CD4-positive, alpha-beta T cell treated with Interleukin-6 at 100 ng/mL for 8 hours (primary cell): ENCODE measurements at places on chromosomes 3 and 15.

GRCh38 chr15:68598171-68599152 lies 19.7 kb downstream of the CORO2B start:
- DNase-seq: no peak

DNA sequence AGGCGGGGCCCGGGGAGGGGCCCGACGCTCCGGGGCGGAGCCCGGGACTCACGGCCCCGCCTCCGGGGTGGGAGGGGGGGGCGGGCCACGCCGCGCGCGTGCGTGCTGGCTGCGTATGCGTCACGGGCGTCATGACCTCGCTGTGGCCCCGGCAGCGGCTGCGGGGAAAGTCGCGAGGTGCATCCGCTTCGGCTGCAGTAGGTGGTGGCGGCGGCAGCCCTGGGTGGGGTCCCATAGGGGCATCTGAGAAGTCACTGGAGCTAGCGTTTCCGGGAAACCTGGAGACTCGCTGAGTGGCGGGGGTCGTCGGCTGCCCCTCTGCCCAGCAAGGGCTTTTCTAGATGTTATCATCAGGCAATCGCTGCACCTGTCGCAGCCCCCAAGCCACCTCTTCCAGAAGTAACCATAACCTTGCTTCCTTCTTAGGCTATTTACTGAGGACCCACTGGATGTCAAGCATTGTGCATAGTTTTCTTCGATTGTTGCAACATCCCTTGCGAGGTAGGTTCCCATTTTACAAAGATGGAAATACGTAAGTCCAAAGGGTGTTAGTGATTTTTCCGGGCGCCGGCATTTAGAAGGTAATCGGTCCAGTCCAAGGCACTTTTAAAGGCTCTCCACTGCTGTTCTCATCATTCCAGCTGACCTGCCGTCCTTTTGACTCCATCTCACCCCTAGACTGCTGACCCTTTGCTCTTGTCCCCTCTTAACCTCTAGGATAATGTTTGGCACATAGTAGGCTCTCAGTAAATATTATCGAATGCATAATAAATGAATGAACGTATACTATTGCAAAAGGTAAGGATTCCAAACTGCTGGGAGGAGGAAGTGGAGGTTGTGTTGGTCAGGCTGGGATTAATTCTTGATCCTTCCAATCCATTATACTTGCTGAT lies at the start of gene GDPGP1:
GDPGP1 (plus strand) TSS at position 114 of the 893 bp plus-strand sequence. CDS start 6,700 bp downstream, outside the sequence.
- DNase-seq: no peak

DNA sequence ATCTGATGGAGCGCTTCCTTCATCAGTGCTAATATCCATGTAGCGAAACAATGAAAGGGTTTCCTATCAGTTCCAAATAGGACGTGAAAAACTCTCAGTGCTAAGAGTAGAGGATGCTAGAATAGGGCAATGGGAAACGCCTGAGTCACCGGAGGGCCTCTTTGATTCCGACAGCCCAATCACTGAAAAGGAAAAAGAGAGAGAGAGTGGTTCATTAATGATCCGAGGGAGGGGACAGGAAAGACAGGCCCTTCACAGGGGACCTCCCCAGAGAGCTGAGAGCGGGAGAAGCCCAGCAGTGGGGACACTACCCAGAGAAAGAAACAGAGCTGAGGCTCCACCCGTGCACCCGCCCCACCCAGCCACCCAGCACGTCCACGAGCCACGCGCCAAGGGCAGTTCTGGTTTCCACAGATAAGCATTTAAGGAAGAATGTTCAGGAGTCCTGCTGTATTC lies 76.9 kb downstream of the RPN1 start:
- no peak for DNase-seq

DNA sequence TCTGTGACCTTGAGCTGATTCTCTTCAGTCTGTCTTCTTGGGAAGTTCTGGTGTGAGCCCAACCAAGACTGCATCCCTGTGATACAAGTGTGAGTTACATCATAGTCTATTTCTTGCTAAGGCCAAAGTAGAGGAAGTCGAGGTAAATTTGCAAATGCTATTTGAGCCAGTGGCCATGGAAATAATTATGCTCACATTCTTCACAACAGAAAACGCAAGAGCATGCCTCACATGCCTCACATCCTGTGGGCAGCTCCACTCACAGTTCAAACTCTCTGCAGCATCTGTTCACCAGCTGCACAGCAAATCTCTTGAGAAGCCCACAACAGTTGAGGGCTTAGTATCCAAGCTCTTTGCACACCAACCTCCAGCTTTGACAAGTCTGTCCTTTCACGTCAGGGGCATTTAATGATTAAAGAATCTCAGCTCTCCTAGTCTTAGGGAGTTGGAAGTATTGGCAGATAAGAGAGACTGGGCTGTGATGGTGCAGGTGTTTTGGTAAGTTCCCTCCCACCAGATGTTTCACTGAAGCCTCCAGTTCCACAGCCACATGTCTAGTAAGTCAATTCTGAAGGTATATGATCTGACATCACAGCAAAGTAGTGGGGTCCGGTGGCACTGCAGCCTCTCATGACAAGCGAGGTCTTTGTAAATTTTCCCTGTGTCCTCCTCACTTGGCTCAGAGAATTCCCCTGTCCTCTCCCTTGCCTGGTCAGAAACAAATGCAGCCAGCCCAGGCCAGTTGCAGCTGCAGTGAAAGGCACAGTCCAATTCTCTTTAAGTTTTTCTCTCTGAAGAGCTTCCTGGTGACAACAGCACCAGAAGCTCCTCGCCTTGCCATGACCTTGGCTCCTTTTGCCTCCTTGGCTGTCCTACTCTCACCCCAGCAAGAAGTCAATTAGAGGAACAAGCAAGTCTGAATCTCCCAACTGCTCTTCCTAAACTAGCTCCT lies 166.1 kb downstream of the SSR3 start:
- no peak for DNase-seq

GRCh38 chr3:171228240-171228639 lies 201.7 kb upstream of the SLC2A2 start:
- no peak for DNase-seq

DNA sequence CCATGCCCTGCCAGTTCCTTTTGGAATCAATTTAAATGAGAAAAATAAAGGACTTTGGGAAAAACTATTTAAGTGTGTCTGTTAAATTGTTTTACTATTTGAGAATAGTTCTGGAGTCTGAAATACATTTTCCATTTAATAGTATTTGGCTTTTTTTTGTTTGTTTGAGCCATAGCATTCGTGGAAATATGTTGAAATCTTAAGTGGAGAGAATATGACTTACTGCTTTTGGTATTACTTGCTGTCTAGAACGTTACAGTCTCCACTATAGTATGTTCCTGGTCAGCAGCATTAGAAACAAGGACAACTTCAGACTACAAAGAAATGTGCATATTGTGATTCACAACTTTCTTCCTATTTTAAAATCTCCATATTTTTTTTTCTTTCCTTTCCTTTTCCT lies 179.4 kb downstream of the GHSR start:
- DNase-seq: no peak

DNA sequence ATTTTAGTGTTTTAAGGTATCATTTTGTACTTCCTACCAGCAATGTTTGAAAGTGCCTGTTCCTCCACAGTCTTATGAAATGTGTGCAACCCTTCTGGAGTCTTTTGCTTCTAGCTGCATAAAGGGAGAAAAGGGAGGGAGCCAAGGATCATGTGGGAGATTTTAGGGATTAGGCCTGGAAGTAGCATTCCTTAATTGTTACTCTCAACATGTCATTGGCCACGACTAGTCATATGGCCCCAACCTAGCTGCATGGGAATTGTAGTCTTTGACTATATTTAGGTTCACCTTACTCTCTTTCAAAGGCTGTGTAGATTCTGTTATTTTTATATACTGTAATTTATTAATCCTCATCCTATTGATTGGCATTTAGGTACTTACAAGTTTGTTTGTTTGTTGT lies 14.9 kb downstream of the CRTAP start:
- DNase-seq: no peak

DNA sequence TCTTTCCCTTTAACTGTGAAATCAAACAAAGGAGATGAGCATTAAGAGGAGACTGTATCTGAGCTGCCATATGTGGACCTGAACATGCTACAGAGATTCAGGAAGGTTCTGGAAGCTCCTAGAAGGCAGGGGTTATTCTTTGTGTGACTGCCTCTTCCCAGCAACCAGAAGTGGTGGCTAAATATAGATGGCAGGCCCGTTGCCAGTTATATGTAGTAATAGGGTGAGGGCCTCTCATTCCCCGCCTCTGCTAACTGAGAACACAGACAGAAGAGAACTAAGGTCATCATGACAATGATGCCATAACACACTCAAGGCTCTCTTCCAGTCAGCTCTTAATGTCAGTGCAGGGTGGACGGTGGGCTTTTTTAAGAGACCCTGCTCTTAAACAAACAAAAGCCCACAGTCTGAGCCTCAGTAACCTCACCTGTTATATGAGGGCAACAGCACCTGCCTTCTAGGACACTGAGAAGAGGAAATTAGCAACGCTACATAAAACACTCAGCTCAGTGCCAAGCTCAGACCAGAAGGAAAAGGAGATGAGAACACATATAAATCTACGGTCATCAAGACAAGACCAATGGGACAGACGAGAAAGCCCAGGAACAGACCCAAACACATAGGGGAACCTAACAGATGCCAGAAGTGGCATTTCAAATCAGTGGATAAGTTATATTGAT lies 22.3 kb downstream of the CFAP92 start:
- DNase-seq: no peak

DNA sequence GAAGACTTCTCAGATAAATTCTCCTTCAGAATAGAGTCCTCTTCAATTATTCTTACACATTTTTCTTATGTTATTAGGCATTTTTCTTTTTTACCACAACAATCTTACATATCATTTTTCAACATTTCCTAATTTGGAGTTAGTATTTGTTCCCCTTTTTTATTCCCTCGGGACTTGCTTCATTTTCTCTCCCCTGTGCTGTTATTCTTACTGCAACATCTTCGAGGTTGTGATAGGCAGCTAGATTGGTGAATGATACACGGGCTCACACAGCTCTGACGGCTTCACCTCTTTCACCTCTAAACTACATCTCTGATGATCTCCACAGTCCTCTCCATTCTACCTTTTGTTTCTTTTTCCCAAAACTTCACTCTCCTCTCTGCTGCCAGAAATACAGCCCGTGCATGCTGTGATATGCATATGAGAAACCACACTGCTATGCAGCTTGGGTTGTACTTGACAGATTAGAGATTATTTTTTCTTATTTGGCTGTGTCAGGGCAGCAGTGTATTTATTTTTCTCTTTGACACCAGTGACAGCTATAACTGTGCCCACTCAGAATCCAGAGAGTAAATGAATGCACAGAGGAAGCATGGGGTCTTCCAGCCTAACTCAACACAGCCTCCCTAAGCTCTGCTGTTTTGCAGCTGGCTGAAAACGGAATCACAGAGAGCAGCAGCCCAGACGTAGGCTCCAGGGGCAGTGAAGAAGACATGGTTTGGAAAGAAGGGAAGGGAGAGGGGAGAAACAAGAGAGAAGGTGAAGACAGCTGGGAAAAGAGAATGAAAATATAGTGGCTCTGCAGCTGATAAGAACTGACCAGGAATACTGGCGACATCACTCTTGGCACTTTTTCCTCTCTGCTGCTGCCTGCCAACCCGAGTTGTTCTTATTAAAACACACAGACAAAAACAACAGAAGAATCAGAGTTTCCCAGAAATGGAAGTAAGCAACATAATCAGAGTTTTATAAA lies 61.8 kb downstream of the SLC9A9 start:
- DNase-seq: no peak

- peak; percentile 33 for DNase-seq
Observed at GRCh38 chr15:100602823-100603393, 519 bp downstream of the ASB7 start.

DNA sequence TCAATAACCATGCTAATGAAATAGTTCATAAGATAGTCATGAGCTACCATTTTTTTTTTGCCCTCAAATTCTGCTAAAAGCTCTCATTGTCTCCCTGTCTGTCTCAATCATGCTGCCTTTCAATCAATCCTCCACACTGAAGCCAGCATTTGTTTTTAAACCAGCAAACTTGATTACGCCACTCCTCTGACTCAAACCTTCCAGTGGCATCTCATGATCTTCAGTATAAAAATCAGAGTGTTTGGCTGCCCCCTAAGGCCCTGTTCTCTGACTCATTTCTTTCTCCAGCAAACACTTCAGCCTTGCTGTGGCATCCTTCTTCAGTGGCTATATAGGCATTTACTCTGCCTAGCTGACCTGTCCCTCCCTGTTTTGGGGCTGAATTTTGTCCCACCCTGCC lies 36.0 kb upstream of the EOMES start:
- no peak for DNase-seq

DNA sequence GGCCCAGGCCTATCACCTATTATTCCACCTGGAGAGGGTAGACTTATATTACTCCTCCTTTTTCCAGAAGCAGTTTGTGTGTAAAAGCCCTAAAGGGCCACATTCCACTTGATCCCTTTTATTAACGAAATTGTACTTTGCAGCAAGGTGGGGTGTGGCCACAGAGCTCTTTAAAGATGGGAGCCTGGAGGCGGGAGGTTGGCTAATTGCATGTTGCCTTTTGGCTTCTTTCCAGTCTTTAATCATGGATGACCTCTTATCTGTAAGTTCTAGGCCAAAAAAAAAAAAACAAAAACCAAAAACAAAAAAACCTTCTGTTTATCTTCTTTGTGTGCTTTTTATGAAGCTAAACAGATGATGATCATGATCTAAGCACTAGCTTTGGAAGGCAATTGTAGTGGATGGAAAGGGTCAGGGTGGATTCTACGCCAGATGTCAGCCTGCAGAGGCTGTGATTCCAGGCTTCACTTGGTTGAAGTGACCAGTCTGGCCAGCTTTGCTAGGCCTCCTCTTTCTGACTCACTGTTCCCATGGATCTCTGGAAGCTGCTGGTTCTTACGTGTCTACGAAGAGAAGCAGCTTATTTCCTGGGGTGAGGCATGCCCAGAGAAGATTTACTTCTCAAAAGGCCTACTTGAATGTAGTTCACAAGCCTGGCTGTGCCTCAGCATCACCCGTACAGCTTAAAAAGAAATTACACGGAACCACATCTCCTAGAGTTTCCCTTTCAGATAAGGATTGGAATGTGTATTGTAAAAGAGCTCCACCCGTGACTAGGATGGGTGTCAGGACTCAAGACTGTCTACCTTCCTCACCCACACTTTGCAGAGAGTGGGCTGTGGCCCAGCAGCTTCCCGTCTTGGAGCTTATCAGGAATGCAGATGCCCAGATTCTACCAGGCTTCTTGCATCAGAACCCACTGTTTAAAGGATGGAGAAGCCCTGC lies 330.9 kb upstream of the C2CD4B start:
- no peak for DNase-seq

DNA sequence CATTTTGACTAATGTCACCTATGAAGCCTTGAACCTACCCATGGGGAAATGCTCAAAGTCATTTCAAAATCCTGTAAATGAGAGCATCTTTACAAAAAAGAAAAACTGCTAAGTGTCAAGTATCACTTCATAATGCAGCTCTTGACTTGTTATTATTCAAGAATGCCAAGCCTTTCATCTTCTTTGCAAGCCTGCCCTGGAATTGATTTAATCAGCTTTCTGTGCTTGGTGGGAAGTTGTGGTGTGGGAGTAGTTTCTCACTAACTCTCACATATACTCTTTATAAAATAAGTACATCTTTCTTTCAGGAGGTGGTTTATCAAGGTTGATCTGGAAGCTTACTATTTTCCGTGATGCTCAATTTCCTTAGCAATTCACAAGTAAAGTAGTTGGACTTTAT lies 43.6 kb downstream of the RYR3 start:
- DNase-seq: no peak

GRCh38 chr3:69738315-69738714 lies 949 bp upstream of the MITF start:
- no peak for DNase-seq
